NCI-H1105 (cell line): ENCODE measurements at places on chromosomes 16 and 17.

- no peak for DNase-seq
Observed at GRCh38 chr17:57332501-57332900, 76.2 kb downstream of the MSI2 start.

DNA sequence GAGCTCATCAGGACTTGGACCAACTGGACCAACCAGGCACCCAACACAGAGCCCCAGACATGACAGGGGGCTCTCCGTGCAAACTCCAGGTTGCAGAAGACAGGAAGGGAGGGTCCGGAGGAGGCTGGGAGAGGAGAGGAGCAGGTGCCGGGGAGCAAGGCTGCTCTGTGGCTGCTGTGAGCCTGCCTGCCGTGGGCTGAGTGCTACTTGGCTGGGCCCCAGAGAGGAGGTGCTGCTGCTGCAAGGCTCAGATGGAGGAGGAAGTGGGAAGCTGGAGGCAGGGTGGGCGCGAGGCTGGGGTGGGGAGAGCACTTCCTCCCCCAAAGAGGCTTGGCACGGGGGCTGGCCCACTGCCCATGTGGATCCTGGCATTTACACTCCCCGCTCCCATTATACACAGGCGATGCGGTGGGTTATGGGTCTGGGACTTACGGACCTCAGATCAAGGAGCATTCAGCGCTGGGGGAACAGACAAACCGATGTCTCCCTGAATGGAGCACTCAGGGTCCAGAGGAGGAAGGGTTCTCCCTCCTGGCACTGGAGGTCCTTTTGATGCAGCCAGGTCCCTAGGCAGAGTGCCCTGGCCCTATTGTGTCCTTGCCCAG, 15.9 kb downstream of the EPOP start:
- no peak for DNase-seq

DNA sequence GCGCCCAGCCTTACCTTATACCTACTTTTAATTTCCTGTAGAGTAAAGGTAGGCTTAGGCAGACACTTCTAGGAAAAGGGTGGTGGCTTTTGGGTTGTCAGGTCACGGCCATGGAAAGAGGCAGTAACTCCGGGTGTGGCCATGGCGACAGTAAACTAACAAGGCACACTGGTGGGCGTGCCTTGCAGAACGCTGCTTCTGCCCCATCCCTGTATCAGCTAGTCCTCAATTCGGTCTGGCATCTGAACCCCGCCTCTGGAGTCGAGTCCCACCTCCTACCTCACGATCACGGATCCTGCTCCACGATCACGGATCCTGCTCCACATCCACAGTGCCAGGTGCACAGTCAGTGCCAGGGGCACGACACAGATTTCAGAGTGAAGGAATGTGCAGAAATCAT, 5.6 kb downstream of the ADCY9 start:
- DNase-seq = no peak

DNA sequence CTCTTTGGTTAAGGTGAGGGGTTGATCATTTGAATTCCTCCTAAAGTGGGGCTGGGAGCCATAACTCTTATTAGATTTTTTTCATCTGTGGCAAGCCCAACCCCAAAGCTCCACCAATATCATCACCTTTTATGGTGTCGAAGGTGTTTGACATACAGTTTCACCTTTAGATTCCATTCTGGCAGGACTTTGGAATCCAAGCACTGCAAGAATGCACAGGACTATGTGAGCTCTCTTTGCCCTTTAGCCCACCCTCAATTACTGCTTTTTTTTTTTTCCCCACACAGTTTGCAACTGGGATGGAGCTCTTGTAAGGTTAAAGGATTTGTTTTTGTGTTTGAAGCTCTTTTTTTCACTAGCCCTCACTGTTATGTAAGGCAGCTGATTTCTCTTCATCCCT, 154.0 kb upstream of the KCNJ16 start:
- DNase-seq = no peak

GRCh38 chr17:44804302-44805089, 25.6 kb downstream of the GJC1 start:
- DNase-seq = no peak

DNA sequence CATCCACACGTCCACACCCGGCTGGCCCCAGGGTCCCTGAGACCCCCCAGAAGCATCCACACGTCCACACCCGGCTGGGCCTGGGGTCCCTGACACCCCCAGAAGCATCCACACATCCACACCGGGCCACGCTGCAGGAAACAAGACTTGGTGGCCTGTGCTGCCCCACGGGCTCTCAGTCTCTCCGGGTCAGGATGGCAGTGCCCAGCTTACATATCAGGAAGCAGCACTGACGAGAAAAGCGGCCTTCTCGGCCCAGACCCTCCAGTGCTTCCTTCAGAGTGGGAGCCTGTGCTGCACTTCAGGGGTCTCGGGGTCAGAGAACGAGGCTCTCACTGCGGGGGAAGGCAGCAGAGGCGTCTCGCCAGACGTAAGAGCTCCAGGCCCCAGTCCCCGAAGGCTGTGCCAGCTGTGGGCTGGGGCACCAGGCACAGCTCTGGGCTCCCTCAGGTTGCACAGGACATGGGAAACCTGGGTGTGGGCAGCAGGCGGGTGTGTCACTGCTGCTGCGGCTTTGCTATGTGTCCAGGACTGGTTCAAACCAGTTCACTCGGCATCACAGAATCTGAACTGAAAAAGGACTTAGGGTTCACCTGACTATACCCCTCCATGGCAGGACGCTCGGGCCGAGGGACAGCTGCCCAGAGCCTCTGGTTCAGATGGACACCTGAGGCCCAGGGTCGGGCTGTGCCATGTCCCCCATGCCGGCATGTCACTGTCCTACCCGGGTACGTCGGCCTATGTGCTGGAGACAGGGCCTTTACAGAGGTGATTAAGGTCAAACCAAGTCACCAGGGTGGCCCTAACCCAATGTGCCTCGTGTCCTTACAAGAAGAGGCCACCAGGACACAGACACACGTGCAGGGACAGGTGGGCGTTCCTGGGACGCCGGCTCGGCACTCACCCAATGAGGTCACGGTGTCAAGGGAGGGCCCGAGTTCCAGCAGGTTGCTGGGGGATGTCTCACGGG, 40.2 kb upstream of the CHMP6 start:
- DNase-seq = no peak

DNA sequence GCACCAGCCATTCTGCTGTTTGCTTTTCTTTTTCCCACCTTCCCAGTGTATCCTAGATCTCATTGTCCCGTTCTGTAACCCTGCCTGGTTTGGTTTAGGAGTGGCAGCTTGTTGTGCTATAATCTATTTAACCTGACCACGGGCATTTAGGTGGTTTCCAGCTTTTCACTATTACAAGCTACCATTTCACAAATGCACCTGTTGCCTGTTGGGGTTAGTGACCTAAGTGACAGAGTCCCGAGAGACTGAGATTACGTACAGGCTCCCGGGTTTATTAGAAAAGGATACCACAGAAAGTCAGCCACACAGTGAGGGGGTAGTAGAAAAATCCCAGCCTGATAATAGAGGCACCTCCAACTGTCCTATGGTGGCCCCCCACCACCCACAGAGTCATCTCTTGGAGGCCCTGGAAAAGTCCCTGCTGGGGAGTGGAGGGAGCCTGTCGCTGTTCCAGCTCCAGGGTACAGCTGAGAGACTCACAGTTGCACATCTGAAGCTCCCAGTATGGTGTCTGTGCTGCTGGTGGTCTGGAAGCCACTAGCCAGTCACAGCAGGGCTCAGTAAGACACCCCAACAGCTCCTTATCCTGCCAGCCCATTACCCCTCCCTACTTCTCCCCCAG, 21.2 kb downstream of the CLEC16A start:
- no peak for DNase-seq

- no peak for DNase-seq
Observed at GRCh38 chr16:65572156-65572555, 450.3 kb upstream of the CDH11 start.

GRCh38 chr16:23710504-23710903, 2.5 kb downstream of the ERN2 start:
- no peak for DNase-seq

DNA sequence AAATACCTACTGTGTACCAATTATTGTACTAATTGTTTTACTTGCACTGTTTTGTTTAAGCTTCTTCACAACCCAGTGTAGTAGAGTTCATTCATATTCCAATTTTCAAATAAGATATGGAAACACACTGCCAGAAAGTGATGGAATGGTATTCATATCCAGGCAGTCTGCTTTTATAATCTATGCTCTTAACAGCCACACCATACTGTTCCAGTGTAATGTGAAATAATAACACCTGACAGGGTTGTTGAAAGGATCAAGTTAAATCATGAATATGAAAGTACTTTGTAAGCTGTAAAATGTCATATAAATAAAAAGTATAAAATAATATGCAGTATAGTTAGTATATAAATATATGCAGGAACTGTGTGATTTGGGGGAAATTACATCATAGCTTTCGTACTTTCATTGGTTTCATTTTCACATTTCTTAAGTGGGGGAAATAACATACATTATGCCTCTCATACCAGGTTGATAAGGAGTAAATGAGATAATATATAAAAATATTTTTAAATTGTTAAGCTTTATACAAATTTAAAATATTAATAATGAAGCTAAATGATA, 230.8 kb downstream of the TANC2 start:
- no peak for DNase-seq

DNA sequence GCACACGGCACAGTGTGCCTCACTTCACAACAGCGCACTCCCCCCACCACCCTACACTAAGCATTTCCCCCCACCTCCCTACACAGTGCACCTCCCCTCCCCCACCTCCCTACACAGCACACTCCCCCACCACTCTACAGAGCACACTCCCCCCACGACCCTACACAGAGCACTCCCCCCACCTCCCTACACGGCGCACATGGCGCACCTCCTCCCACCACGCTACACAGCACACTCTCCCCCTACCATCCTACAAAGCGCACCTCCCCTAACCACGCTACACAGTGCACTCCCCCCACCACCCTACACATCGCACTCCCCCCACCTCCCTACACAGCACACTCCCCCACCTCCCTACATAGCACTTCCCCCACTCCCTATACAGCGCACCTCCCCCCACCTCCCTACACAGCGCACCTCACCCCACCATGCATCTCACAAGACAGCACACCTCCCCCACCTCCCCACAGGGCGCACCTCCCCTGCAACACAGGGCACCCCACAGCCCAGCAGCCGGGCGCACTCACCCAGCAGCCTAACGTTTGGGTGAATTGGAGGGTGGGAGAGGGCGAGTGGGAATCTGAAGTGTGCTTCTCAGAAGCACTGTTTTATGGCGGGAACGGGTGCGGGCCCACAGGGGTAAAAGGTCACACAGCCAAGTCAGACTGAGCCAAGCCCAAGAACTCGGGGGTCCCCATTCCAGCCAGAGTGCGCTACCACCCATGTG, 10.3 kb downstream of the KNOP1 start:
- DNase-seq = no peak

- no peak for DNase-seq
Observed at GRCh38 chr17:60535382-60536279, 9.6 kb upstream of the APPBP2 start.

DNA sequence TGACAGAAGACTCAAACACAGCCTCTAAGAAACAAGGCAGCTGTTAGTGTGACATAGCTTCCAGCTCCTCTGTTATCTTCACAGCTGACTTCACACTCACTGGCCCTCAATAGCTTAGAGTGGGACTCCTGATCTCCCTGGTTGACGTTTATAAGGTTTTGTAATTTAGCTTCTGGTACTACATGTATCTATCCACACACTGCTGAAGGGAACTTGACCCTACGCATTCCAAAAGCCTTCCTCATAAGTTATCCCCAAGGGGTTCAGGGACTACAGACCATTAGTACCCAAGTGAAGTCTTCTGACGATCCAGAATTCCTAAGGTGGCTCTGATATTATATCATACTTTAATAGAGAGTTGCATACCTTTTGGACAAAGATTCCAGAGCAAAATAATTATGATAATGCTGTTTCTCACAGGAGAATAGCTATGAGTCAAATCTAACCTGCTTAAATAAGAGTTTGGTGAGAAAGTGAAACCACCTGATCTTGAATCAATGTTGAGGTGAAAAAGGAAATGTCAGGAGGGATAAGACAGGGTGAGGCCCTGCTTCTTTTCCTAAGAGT, 14.5 kb downstream of the ACACA start:
- DNase-seq = no peak

GRCh38 chr17:75758131-75758905, 6.7 kb downstream of the GALK1 start:
- DNase-seq = no peak

DNA sequence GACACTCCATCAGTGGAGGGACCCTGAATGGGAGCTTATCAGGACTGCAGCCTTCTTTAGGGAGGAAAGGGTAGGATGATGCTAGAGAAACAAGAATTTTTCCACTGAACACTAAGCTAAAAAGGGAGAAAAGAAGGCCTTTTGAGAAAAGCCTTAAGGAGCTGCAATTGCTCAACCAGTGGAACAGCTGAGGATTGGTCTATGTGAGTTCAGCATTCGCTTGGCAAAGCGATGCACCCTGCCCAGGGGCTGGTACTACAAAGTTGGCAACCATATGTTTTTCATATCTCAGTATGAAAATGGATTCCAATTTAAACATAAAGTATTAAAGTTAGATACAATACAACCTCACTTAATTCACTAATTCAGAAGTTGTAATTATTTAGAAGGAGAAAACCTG, 117.8 kb upstream of the FAM20A start:
- DNase-seq = no peak

DNA sequence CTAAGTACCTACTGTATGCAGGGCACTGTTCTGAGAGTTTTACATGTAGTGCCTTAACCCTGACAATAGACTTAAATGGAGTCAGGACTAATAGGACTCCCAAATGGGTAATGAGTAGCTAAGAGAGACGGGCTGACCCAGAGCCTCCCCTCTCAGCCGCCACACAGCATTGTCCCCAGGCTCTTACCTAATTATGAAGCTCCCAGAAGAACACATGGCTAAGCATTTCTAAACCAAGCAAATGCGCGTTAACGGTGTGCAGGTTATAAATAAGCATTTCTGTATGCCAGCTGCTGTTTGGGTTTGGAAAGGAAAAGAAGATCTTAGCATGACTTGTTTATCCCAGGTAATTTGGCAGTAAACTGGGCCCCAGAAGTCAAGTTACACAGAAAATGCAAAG, 14.3 kb downstream of the KATNIP start:
- no peak for DNase-seq

- no peak for DNase-seq
Observed at GRCh38 chr17:81334391-81334901, 39.3 kb upstream of the SLC38A10 start.

GRCh38 chr17:17593222-17593620, 1.7 kb upstream of the PEMT start:
- DNase-seq = no peak

DNA sequence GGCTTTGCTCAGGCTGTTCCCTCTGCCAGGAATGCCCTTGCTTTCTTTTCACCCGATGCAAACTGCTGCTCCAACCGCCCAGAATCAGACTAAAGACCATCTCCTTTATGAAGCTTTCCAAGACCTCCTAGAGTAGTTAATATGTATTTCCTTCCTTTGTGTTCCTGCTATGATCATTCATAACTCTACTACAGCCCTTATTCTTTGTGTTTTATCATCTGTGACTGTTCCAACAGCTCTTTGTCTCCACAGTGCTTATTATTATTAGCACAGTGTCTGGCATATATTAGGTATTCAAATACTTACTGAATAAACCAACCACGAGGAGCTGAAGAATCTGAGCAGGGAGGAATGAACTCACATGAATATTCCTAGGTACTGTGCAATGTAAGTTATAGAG, 7.6 kb downstream of the PSME3IP1 start:
- no peak for DNase-seq

- no peak for DNase-seq
Observed at GRCh38 chr17:10516065-10516464, 2.3 kb downstream of the MYH1 start.

GRCh38 chr16:275041-275641, 603 bp downstream of the RGS11 start:
- DNase-seq = no peak

- no peak for DNase-seq
Observed at GRCh38 chr17:16314859-16315258, 38.4 kb downstream of the CENPV start.
